ENCODE measurements at places on chromosomes 12 and 14.

DNA sequence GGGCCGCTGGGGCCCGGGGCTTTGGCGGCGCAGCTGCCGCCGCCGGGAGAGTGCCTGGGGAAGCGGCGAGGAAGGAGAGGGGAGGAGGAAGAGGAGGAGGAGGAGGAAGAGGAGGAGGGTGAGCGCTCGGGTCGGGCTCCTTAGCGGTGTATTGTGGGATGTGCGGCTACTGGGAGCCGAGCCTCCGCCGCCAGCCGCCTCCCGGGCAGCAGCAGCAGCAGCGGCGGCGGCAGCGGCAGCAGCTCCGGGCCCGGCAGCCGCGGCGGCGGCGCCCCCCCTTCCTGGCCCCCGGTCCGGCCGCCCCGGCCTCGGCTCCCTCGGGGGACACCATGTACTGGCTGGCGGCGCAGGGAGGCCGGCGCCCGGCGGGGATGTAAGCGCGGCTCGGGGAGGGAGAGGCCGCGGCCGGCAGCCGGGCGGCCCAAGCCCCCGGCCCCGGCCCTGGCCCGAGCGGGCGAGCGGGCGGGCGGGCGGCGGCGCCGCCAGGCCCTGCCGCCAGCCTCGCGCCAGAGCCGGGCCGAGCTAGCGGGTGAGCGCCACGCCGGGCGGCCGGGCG, at the start of gene SETD1B:
TSS of gene SETD1B (plus strand) at position 149 of the 556 bp plus-strand sequence. CDS start 729 bp downstream, outside the sequence.
- DNase-seq = no peak

- no peak for DNase-seq
Observed at GRCh38 chr14:33979613-33980276, 28.9 kb upstream of the EGLN3 start.

- no peak for DNase-seq
Observed at GRCh38 chr14:20657216-20658211, 16.0 kb upstream of the OR6S1 start.

- DNase-seq = no peak
Observed at GRCh38 chr12:108700833-108701541, 30.3 kb downstream of the CORO1C start.

GRCh38 chr12:63298386-63298930, 147.5 kb upstream of the AVPR1A start:
- DNase-seq = no peak

- DNase-seq = no peak
Observed at GRCh38 chr14:92832137-92832700, 38.1 kb downstream of the GOLGA5 start.

DNA sequence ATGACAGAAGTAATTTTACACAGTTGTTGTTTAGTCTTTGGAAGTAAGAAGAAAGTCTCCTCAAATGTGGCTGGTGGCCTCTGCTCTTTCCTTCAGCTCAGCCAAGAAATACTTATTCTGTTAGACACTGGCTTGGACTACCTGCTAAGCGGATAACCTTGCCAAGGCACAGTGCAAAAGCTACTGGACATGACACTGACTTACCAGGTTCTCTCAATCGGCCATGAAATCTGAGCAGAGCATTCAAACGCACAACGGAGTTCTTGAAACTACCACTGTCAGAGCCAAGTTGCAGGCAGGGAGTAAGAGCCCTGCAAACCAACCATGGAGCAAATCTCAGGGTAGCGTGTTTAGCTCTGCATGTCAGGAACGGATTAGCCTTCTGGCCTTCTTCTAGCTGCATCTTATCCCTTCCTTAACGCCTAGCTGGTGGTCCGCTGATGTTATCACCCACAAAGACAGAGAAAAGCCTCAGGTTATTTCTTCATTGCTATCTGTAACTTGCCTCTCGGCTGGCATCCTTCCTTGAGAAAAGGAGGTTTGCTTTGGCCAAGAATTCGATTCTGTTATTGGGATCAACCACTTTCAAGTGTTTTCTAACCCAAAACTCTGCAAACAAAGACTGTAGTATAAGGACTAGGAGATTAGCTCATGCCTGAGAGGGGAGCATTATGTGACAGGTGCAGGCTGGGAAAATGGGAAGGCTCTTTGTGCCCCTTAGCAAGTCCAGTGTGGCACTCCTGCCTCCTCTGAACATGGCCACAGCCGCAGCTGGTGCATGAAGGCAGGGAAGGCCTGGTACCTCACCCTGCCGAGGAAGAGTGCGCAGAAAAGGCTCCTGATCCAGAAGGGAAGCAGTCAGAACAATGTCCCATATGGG, 223.4 kb downstream of the GLT1D1 start:
- DNase-seq = no peak

GRCh38 chr14:20970647-20970982, 15.3 kb downstream of the RNASE2 start:
- DNase-seq = no peak

DNA sequence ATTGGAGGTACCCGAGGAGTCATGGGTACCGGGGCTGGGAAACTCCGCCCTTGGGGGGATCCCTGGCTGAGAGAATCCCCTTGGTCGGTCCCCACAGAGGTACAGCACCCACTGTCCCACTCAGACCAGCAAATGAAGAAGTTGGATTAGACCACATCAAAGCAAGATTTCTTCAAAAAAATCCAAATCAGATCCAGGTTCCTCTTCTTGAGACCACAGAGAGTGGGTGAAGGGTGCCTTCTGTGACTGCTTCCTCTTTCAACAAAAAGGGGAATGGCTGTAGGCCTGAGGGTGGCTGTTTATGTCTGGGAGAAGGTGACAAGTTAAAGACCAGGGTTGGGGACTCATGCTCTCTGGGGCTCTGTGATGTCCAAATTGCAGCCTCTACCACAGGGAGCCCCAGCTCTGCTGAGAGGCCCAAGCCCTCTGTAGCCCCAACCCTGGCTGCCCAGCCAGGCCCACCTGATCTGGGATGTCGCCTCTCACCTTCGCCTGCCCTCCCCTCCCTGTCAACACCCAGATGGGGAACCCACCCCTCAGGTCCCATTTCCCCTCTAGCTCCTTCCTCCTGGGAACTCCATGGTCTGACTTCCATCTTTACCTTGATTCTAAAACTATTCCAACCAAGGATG, 50.9 kb downstream of the ZFP36L1 start:
- DNase-seq = no peak

GRCh38 chr12:76078748-76079147, 5.7 kb downstream of the NAP1L1 start:
- DNase-seq = no peak

GRCh38 chr14:86193756-86194155, 663.8 kb downstream of the FLRT2 start:
- no peak for DNase-seq

DNA sequence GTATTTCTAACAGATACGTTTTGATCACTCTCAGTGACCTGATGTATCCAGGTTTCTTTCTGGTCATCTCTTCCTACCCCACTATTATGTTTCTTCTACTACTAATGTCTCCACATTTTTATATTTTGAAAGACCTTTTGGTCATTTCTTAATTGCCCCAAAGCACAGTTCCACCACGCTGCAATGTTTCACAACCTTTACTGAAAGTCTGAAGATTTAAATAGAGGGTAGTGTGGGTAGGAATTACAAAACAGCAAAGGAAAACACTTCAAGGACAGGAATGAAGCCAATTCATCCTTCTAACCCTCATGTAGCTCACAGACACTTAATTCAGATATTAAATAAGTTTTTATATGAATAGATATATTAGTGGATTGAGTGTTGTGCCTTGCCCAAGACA, 36.1 kb upstream of the SLC16A7 start:
- DNase-seq = no peak

DNA sequence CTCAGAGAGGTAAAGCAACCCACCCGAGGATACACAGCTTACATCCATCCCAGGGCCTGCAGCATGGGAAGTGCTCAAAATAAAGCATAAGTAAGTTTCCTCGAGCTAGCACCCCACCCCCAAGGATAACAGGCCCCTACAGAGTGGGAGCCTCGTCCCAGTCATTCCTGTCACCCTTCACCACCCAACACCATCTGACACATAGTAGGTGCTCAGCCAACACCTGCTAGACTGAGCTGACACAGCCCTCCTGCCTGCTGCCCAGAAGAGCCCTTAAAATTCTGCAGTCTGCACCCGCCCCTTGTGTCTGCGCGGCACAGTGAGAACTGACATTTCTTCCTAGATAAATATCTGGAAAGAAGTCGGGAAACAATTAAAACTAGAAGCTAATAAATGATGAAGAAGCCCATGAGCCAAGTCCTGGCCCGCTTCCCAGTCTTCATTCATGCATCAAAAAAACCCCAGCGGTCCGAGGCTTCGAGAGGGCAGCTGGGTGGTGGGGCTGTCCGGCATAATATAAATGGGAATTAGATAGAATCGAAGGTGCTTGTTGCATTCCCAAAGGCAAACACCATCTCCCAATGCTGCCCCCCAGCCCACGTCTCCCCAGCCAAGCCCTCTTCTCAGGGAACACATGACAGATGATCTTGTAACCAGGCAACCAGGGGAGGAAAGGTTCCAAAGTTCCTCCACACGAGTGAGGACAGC, 76.2 kb downstream of the BCL11B start:
- DNase-seq = no peak

DNA sequence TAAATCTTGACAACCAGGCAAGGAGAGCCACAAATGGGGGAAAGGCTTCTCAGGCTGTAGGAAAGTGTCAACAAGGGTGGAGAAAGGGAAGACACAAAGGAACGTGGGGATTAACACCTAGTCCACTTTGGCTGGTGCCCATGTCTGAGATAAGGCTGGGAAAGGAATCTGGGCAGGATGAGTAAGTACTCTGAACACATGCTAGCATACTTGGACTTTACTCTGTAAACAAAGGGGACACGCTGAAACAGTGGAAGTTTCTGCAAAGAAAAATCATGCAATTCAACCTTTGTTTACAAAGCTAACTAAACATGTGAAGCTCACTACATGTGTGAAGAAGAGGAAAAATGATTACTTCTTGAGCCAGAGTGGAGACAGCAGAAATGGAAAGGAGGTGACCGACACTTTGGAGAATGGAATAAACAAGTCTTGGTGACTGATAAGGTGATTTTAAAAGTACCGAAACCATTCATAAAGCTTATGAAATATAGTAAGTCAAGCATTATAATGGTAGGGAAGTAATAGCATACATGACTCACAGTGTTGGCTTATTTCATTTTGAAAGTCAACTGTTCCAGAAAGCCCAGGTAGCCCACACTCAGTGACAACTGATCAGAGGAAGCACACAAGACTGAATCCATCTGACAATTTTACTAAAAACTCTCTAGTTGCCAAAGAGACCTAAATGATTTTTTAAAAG, 13.2 kb downstream of the CPNE8 start:
- no peak for DNase-seq

- no peak for DNase-seq
Observed at GRCh38 chr12:3150931-3151835, 74.0 kb downstream of the TSPAN9 start.

- peak; percentile 59 for DNase-seq
Observed at GRCh38 chr14:100486025-100486828, 101.0 kb downstream of the BEGAIN start.

- no peak for DNase-seq
Observed at GRCh38 chr12:31507966-31508365, 83.0 kb downstream of the DENND5B start.

DNA sequence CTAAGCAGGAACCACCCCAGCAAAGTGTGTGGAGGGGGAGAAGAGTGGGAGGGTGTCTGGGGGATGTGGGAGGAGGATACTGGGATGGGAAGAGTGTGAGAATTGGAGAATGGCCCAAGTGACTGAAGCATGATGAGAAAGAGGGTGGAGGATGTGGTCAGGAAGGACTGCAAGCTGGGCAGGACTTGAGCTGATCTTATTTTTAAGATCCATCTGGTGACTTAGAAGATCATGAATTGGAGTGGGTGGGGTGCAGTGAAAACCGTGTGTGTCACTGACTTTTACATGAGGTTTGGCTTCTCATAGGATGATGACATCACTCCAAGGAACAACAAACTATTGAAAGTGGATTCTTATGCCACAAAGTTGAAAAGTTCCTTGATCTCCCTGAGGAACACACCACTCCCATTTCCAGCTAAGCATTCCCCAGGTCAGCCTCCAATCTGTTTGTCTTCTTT, 287.5 kb downstream of the GALC start:
- DNase-seq = no peak

GRCh38 chr14:68473069-68473468, 319.8 kb downstream of the ZFP36L1 start:
- no peak for DNase-seq

DNA sequence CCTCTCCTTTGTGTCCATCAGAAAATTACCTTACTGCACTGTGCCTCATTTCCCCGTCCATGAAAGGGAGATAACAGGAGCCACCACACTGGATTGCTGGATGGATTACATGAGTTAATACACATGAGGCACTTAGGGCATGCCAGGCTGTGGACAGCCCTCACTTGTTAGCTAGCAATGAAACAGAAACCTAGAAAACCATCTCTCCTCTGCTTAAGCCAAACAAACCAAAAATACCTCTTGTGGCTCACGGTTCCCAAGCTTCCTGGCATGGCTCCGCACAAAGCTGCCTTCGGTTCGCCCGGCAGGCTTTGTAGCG, 660 bp upstream of the HCFC2 start:
- DNase-seq = no peak

DNA sequence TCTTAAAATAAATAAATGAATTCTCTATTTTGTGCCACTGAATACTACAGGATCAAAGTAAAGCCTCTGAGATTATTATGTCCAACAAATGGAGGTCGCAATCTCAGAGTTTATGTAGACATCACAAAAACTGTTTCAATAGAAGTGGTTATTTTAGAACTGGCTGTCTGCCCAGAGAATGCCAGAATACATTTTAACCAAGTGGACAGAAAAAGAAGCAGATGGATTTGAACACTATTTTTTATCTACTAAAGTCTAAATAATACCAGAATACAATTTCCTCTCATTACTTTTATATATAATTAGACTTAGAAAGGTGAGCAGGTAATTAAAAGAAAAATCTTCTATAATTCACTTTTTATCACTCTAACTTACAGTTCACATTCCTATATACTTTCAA, 118.3 kb downstream of the MED13L start:
- no peak for DNase-seq

- DNase-seq = no peak
Observed at GRCh38 chr14:40629144-40629543, 977.5 kb upstream of the LRFN5 start.

- DNase-seq = no peak
Observed at GRCh38 chr14:20686386-20687143, 2.0 kb upstream of the ANG start.

DNA sequence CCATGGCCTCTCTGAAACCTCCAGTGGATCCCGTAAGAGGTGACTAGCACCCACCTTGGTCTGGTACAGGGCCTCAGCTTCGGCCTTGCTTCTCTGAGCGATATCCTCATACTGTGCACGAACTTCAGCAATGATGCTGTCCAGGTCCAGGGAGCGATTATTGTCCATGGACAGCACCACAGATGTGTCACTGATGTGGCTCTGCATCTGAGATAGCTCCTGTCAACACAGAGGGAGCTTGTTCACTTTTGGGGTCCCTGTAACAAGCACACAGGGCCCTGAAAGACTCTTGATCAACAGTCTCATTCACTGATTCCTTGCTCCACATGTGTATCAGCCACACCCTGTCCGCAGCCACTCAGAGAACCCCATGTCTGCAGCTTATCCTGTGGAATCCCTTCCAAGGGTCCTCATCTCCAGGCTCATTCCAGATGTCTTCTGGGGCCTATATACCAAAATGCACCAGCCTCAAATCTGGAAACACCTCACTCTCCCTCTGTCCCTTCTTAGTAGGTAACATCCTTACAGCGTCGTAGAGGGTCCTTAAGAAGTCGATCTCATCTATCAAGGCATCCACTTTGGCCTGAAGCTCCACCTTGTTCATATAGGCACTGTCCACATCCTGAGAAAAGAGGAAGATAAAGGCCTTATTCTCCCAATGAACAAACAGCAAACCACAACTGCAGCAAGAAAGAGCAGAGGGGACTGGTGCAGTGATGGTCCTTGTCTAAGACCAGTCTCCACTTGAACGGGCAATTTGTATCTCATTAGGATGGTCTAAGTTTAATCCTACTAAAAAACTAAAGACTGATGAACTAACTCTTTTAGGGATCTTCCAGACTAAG, 3.5 kb downstream of the KRT3 start:
- no peak for DNase-seq

- no peak for DNase-seq
Observed at GRCh38 chr12:109693653-109694600, 19.7 kb upstream of the FAM222A start.
